ENCODE measurements at places on chromosomes 6 and 20. TPM values are rescaled to one million over a fixed set of nuclear protein-coding genes. Genes with fewer than 3 reads are reported as not detected.

- no peak for DNase-seq
Measured at GRCh38 chr6:3039384-3039783, 28.9 kb upstream of the RIPK1 start.

Gene LYRM4
- total RNA-seq, result 38.0 TPM

DNA sequence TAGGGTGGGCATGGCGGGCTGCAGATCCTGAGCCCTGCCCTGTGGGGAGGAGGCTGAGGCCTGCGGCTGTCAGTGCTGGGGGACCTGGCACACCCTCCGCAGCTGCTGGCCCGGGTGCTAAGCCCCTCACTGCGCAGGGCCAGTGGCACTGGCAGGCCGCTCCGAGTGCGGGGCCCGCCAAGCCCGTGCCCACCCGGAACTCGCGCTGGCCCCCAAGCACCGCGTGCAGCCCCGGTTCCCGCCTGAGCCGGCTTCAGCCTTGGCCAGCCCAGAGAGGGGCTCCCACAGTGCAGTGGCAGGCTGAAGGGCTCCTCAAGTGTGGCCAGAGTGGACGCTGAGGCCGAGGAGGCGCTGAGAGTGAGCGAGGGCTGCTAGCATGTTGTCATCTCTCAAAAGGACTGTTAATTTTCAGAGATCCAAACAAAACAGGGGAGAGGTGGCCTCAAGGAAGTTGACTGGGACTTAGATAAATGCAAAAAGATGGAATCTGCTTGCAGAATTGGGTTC is 74.5 kb upstream of the RBM24 start:
- no peak for DNase-seq

- DNase-seq, result no peak
Measured at GRCh38 chr6:113551168-113551567, 306.0 kb upstream of the MARCKS start.

GRCh38 chr6:33820243-33820642 is 16.4 kb upstream of the MLN start:
- no peak for DNase-seq

GRCh38 chr6:44115866-44116265 is 11.4 kb downstream of the MRPL14 start:
- no peak for DNase-seq

DNA sequence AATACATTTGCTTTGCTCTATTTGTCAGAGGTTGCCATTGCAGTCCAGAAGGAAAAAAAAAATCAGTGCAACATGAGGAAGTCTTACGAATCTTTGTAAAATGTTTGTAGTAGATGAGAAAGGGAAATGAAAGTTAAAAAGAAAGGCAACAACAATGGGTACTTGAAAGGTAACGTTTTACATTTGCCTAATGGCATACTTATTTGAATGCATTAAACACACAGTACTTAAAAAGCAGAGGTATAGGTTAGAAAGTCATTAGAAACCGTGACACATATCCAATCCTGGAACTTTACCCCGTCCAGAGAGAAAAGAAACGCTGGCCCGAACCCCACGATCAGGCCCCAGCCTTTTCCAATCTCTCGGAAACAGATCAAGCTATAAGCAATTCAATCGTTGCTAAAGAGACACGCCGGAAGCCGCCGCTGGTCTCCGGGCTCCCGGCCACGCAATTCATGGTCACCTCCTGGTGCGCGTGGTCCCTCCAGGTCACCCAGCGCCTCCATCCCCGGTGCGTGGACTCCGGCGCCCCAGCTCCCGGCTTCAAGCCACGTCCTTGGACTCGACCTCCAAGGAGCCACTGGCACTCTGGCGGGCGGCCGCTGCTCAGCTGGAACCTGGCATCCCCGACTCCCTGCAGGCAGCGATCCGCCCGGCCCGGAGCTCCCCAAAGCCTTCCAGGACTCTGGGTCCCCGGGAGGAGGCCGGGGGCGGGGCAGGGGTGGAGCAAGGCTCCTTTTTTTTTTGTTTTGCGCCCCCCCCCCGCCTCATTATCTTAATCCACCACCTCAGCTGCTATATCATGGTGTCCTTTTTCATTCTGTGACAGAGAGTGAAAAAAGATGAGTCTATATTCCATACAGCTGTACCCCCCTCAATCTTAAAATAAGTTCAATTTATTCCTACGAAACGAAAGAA is at the start of gene SLC18B1:
TSS of gene SLC18B1 (minus strand) at position 687 of the 918 bp plus-strand sequence. CDS start at position 506, 181 bp downstream.
- peak; percentile 76 for DNase-seq

DNA sequence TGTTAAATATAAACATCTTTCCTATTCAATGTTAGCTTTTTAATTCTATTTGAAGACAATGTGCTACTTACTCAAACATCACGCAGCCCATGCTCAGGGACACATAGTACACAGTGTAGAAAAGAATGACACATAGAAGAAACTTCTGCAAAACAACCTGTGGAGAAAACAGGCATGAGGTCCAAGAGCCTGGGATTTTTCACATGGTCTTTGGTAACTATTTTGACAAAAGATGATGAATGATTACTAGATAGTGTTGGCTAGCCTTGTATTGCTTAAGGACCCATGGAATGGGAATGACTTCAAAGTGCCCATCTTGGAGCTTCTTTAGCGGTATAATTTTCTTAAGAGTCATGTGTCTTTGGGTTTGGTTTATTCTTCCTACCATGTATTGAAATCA is 15.4 kb downstream of the TMEM244 start:
- DNase-seq, result no peak

DNA sequence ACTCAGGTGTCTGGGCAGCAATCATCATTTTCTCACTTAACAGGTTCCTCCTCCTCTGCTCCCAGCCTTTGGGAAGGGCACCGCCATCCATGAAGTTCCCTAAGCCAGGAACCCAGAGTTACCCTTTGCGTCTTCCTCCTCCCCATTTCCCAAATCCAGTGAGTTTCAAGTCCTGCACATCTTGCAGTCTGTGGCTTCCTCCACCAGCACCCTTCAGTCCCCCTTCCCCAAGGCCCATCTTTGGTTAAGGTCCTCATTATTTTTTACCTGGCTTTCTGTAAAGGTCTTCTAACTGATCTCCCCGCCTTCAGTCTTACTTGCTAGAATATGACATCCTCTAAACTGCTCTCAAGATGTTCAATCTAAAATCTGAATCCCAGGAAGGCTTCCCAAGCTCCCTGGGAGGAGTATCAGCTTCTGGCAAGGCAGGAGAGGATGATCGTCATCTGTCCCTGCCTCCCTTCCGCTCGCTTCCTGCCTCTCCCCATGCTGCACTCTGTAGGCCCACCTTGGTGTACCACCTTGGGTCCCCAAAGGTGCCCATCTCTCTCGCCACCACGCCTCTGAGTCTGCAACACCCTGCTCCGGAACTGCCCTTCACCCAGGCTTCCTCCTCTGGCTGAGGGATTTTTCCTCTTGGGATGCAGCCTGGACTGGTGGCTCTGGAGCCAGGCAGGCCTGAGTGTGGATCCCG is 11.4 kb upstream of the DUSP22 start:
- no peak for DNase-seq

Gene HMGCLL1
- total RNA-seq, result 5.0 TPM

Gene SLC25A27
- total RNA-seq, result 25.9 TPM

Gene FOXQ1
- total RNA-seq, result not detected

DNA sequence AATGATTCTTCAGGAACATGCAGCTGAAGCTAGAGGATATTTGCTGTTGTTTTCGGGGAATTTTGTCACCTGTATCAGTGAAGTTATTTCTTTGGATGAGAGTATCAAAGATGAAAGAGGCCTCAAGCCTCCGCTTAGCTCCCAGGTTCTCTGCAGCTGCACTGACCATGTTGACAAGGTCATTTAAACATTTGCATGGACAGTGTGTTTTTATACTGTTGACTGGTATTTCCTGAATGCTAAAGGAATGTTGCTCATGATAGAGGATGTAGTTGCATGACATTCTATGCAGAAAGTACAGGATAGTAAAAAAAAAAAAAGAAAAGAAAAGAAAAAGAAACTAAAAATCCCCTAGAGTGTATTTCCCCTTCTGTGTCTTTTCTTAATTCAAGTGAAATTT is 165.6 kb upstream of the LAMP5 start:
- no peak for DNase-seq

DNA sequence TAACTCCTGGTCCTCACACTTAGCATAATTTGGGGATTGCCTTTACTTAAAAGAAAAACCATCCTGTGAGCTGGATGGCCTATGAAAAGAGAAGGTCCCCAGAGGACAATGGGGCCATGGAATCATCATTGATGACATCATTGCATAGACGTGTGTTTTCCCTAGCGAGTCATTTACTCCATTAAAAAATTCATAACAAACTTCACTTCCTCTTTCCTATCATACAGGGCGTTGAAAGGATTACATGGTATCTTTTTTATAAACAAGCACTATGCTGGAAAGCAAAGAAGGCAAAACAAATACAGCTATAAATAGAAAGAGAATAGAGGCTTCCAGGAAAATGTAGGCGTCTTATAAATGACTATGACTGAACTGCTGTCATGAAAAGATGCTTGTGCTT is 11.3 kb upstream of the COL12A1 start:
- no peak for DNase-seq

DNA sequence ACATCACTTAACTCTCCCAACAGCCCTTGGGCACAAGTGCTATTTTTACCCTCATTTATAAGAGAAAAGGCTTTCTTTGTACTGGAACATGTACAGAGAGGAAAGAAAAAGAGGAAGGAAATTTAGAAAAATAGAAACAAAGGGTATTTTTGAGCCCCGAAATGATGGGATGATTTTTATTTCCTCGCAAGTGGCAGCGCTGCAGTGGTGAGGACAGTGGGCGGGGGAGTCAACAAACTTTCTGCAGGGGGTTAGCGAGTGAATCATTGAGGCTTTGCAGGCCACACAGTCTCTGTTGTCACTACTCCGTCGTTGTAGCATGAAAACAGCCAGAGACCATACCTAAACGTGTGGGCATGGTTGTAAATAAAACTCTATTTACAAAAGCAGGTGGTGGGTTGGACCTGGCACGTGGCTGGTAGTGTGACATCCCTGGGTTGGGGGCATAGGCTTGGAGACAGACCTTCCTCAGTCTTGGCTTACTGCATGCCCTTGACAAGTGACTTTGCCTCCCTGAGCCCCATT is 25.5 kb upstream of the OCSTAMP start:
- no peak for DNase-seq

Gene RNF39
- total RNA-seq, result not detected

GRCh38 chr6:158083455-158084325 is 84.4 kb downstream of the SERAC1 start:
- no peak for DNase-seq

DNA sequence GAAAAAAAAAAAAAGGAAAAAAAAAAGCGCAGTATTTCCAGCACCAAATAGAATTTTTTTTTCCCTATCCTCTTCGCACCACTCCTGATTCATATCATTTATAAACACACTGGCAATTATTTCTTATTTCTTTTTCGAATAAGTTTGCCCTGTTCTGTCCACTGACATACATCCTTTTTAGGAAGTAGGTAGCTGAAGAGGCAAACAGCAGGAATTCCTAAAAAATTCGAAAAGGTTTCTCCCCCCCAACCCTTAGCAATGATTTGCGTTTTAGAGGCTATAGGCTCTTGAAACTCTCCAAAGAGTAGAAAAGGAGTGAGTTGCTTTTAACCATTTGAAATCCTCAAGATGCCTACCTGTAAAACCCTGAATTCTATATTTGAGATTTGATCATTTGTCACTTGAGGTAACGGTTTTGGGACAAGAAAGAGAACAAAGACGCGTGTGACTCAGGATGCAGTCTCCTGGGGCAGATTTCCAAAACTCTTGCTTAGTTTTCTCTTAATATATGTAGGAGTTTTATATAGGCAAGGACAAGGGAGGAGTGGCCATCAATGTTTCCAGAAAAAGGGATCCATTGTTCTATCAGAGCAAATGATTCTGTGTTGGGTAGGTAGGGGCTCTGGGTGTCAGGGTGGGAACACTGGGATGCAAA is 531 bp upstream of the CCN2 start:
- peak; percentile 26 for DNase-seq

GRCh38 chr6:152625213-152625612 is 11.9 kb downstream of the SYNE1 start:
- DNase-seq, result no peak

Gene OR2H1
- not detected for total RNA-seq

Gene SLC17A5
- total RNA-seq, result 13.1 TPM

- no peak for DNase-seq
Measured at GRCh38 chr6:88650029-88650619, 313.3 kb downstream of the RNGTT start.

Gene KHDC1L
- 1.9 TPM for total RNA-seq
